Effector CD4-positive, alpha-beta T cell (primary cell): ENCODE measurements at places on chromosomes 3 and 15.

DNA sequence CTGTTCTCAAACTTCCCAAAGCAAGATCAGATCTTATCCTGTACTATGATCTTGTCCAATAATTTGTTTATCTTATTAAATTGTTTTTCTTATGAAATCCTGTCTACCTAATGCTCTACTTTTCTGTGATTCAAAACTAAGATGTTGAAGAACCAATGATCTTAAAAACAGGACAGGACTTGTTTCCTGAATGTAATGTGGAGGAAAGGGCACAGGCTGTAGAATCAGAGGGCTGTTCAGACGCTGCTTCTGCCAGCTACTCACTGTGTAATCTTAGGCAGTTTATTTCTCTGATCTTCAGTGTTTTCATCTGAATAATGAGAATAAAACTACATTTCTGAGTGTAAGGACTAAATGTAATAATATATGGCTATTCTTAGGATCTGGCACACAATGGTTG lies 20.1 kb upstream of the DMXL2 start:
- no peak for DNase-seq

DNA sequence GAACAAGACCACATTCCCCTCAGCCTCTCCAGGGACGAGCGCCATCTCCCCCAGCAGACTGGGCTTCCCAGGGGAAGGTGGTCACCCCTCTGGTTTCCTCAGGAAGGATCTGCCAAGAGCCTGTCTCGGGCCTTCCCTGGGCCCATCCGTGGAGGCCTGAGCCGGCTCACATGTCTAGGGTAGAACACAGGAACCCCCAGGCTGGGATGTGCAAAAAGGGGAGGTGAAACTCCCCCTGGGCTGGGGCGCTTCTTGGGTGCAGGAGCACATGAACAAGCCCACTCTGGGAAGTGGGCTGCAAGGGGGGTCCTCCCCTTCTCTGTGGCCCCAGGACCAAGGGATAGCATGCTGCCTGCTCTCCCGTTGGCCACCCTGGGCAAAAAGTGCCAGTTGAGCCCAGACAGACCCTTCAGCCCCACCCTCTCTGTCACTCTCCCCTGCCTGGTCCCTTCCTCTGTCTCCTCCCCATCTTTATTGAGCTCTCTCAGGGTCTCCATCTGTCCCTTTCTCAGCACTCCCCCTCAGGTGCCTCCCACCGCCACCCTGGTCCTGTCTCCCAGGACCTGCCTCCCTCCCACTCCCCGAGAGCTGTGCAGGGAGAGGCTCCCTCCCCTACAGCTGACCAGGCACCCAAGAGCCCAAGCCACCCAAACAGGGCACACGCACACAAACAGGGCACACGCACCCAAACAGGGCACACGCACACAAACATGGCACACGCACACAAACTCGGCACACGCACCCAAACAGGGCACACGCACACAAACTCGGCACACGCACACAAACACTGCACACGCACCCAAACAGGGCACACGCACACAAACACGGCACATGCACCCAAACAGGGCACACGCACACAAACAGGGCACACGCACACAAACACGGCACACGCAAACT lies 864 bp downstream of the SEMA3G start:
- no peak for DNase-seq

GRCh38 chr3:43196721-43197120 lies 89.6 kb upstream of the SNRK start:
- DNase-seq, result no peak

- DNase-seq, result no peak
Observed at GRCh38 chr3:12423918-12424630, 60.2 kb upstream of the TSEN2 start.

DNA sequence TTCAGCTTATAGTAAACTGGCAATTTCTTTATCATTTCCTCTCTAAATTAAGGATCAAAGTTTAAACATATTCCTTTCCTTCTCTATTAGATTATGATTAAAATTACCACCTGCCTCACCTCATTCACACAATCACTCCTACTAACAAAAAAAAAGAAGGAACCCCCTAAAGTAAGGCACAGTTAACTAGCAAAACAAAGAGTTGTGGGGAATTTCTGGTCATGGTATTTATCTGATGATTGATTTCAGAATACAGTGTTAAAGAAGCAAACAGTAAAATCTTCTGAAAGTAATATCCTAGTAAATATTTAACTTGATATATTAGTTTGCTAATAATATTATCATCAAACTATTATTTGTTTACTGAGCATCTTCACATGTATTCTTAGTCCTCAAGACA lies 8.8 kb downstream of the GBE1 start:
- no peak for DNase-seq

GRCh38 chr3:133888726-133889340 lies 6.8 kb downstream of the RAB6B start:
- no peak for DNase-seq

DNA sequence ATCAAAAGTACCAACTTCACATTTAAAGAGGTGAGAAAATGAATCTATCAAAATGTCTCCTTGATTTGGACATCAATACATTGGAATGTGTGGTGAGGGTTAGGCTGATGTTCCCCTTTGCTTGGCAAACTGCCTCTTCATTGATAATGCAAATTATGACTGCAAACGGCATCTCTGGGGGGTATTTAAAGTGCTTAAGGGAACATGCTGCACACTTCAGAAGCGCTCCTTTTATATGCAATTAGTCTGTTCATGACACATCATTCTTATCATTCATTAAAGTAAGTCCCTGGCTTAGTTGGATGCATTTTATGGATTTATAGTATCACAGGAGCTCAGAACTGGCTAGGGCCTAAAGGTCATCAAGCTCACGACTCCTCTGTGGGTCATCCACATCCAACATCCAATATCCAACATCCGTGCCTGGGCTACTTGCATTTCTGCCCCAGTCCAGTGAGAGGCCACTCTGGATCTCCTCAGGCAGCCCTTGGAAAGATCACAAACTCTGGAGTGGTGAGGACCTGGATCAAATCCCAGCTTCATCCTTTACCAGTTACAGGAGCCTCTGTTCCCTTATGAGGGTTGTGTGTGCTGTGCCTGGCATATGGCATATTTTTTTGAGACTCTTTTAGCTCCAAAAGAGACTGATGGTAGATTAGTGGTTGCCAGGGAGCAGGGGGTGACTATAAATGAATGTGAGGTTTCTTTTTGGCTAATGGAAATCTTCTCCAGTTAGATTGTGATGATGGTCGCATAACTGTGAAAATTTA lies 136.8 kb upstream of the FOXB1 start:
- DNase-seq, result no peak

DNA sequence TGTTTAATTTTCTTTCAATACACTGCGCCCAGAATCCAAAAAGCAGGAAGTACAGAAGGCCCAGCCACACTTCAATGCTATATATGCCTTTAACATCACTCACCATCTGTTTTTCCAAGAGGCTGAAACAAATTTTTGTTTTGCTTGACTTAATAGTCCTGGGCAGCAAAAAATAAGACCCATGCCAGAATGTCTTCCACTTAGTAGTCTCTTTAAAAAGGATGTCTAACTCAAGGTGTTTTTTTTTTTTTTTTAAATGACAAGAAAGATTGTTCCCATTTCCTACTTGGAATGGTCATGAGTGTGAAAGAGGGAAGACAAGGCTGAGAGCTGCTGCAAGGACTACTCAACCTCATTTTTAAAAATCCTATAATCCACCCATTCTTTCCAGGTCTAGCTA lies 590.3 kb upstream of the SGO1 start:
- no peak for DNase-seq

- DNase-seq, result no peak
Observed at GRCh38 chr3:190481779-190482178, 32.1 kb upstream of the TMEM207 start.

DNA sequence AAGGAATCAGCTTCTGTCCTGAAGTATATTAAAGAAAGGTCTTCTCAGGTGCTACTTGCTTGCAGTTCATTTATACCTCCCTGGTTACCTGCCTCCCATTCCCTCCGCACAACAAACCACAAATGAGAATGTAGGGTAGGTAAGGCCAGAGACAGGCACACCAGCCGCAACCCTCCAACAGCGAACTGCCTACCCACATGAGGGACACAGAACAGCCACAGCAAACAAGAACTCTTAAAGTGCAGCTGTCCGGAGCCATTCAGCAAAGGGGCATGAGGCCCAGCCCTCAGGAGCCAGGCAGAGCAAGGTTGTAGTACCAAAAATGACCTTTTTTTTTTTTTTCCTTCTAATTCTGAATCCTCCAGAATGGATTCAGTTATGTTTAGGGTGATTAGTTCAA lies 52.4 kb downstream of the SPSB4 start:
- no peak for DNase-seq

DNA sequence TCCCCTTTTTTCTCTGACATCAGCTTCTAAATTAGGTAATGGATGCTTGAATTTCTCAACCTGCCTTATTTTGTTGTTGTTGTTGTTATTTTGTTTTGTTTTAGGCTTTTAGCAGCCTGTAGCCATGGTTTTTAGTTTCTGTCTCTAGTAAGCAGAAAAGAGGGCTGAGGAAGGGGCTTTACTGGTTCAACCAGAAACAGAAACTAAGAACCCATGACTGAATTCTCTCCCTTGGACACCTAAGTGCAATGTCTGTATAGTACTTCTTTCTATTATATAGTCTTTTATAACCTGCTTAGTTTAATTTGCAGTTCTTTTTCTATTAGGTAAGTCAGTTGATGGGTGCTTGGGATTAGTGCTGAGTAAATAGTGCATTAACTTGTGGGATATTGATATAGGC lies 129.0 kb downstream of the BBX start:
- no peak for DNase-seq

DNA sequence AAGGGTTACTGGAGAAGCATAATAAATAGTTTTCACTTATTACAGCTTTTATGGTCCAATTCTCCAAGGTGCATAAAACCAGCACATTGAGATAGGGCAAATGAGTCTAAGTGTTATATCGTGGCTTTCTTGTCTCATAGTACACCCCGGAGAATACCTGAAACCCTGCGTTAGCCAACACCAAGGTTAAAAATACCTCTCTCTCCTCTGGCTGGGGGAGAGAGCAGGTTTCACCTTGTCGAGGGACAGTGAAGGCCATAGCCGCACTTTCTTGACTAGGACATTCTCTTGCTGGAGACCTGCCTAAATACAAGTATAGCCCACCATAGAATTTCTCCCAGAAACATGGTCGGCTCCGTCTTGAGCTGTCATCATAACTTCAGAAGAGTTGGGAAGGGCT lies 51.4 kb upstream of the ATOSA start:
- no peak for DNase-seq

DNA sequence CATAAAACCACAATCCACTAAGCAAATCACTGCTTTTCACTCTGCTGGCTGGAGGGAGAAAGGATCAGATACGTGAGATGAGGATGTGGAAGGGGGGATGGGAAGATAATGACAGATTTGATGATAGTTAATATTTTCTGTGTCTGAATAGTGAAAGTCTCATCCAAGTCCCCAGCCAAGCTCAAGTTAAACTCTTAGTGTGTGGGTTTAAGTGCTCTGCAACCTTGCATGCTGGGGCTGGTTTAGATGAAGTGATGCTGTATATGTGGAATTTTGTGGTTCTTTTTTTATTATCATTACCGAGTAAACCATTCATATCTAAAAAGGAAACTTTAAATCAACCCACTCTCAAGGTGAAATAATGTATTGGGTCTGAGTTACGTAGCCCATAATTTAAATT lies 111.0 kb downstream of the TPRG1 start:
- no peak for DNase-seq

- DNase-seq, result no peak
Observed at GRCh38 chr3:43707998-43708397, 17.3 kb downstream of the ABHD5 start.

DNA sequence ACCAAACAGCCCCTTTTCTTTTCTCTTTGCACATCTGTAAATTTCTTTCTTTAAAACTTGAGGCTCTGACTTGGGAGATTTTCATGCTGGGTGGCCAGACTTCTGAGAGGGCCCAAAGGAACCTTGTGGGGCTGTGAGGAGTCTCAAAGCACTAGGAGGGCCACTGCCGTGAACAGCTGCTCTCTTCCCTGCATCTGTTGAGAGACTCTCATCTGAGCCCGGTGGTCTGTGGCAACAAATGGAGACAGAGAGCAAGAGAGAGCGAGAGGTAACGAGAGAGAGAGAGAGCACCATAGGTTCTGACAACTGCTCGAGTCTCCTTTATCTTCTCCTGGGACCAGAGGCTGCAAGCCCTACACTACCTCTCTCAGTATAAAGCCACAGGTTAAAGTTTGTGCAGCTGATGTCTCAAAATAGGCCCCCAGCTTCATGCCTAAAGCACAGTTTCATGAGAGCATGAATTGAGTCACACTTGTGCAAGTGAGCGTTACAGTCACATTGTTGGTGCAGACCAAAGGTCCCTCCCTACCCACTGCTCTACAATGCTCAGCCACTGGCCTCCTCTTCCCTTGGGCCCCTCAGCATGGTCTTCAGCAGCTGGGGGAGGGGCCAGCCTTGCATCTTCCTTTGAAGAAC lies 60.7 kb downstream of the ZNF621 start:
- no peak for DNase-seq

GRCh38 chr15:76809412-76810103 lies 95.6 kb downstream of the SCAPER start:
- DNase-seq, result no peak

DNA sequence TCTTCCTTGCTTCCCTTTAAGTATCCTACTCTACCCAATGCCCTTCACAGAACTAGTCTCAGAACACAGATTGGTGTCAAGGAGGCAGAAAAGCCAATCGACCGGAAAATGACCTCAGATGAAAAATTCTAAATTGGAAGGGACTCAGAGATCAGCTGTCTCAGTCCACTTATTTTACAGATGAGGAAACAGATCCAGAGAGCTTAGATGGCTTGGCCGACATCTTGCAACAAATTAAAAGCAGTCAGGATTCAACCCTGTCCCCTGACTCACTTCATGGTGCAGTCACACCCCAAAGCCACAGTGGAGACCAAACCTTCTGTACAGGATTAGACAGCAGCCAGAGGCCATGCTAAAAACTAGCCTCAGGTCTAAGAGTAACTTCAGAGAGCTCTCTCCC lies 169.3 kb upstream of the BHLHE40 start:
- no peak for DNase-seq

GRCh38 chr3:51688206-51688600 lies 17.2 kb downstream of the TEX264 start:
- DNase-seq, result no peak

DNA sequence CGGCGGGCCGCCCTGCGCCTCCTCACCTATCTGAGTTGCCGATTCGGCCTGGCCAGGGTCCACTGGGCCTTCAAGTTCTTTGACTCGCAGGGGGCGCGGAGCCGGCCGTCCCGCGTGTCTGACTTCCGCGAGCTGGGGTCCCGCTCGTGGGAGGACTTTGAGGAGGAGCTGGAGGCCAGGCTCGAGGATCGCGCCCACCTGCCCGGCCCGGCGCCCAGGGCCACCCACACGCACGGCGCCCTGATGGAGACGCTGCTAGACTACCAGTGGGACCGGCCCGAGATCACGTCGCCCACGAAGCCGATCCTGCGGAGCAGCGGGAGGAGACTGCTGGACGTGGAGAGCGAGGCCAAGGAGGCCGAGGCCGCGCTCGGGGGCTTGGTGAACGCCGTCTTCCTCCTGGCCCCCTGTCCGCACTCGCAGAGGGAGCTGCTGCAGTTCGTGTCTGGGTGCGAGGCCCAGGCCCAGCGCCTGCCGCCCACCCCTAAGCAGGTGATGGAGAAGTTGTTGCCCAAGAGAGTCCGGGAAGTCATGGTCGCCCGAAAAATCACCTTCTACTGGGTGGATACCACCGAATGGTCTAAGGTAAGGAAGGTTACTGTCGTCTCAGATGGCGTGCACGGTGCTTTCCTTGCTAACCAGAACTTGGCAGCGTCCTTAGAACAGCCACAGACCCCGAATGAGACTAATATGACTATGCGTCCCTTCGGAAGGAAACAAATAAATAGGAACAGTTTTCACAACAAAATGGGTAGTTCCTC lies 567 bp downstream of the TICRR start:
- DNase-seq, result peak; percentile 4

- no peak for DNase-seq
Observed at GRCh38 chr3:193737191-193737751, 144.3 kb downstream of the OPA1 start.
